ENCODE measurements at places on chromosomes 5 and 9. TPM values are rescaled to one million over a fixed set of nuclear protein-coding genes. Genes with fewer than 3 reads are reported as not detected.

DNA sequence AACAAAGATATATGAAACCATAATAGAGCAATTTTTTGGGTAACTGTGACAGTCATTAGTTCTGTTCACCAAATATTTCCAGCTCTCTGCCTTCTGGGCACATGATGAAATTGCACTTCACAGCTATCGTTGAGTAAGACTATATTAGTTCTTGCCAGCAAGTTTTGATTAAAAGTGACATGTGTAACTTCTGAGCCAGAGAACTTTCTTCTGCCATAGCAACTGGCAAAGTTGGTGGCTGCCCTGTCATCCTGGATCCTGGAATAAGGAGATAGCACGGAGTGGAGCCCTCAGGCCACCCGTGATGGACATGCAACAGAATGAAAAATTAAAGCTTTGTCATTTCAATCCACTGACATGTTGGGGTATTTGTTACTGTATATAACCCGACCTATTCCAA lies 194.4 kb upstream of the VCAN start:
- H3K27me3 ChIP-seq: no peaks in the 10 kb centered on the region
- peaks cover 2% of the 10 kb centered on the region for H3K36me3 ChIP-seq
- H3K4me1 ChIP-seq: no peaks in the 10 kb centered on the region
- DNase-seq: no peak
- no peak overlapping the region for H3K27ac ChIP-seq

- DNase-seq: no peak
- H3K4me3 ChIP-seq: no peak overlapping the region
- no peaks in the 10 kb centered on the region for H3K36me3 ChIP-seq
- peaks cover 43% of the 10 kb centered on the region for H3K27me3 ChIP-seq
- H3K27ac ChIP-seq: no peak overlapping the region
Observed at GRCh38 chr9:130260816-130261765, 4.5 kb upstream of the HMCN2 start.

DNA sequence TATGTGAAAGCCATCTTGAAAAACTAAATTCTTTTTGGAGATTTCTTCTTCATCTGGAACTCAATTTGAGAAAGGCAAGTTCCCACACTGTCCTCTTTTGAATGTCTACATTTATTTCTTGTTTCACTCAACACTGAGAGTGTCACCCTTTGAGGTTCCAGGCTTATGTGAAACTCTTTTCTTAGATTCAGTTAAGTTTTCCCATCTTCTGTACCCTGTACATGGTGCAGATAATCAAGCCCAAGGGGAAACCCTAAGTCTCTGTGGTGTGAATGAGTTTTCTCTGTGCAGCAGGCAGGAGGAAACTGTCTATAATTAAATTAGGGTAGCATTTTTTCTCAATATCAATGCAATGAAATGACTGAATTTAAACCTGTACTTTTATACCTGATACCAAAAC lies 72.3 kb upstream of the PRLR start:
- peaks cover 15% of the 10 kb centered on the region for H3K27me3 ChIP-seq
- no peaks in the 10 kb centered on the region for H3K36me3 ChIP-seq
- no peaks in the 10 kb centered on the region for H3K4me1 ChIP-seq
- no peak overlapping the region for H3K27ac ChIP-seq
- DNase-seq: no peak
- no peak overlapping the region for H3K4me3 ChIP-seq

DNA sequence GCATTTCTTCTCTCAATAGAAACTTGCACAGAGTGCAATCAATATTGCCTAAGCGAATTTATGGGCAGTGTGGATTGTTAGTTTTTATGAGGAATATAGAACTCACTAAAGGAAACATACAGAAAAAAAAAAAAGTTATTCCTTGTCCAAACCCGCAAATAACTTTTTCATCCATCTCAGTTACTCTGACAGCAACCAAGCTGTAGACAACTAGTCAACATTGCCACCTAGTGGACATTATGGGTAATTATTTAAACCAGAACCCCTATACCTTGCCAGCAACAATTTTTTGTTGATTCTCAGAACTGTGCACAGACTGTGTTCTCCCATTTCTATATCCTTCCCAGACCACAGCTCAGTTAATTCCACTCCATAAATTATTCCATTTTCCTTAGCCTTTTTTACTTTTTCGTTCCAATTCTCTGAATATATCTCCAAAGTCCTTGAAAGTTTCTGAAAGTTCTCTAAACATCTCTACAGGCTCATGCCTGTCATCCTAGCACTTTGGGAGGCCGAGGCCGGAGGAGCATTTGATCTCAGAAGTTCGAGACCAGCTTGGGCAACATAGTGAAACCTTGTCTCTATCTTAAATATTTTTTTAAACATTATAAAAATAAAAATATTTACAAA lies 2.6 kb upstream of the AFAP1L1 start:
- H3K4me3 ChIP-seq: no peak overlapping the region
- no peaks in the 10 kb centered on the region for H3K36me3 ChIP-seq
- H3K27me3 ChIP-seq: peaks cover 20% of the 10 kb centered on the region
- H3K27ac ChIP-seq: no peak overlapping the region
- peaks cover 16% of the 10 kb centered on the region for H3K4me1 ChIP-seq

The NUTM2F gene
- total RNA-seq: not detected

GRCh38 chr9:14799030-14799429 lies 76.5 kb upstream of the CER1 start:
- peaks cover 2% of the 10 kb centered on the region for H3K27me3 ChIP-seq
- no peaks in the 10 kb centered on the region for H3K4me1 ChIP-seq
- no peak for DNase-seq
- H3K27ac ChIP-seq: no peak overlapping the region

DNA sequence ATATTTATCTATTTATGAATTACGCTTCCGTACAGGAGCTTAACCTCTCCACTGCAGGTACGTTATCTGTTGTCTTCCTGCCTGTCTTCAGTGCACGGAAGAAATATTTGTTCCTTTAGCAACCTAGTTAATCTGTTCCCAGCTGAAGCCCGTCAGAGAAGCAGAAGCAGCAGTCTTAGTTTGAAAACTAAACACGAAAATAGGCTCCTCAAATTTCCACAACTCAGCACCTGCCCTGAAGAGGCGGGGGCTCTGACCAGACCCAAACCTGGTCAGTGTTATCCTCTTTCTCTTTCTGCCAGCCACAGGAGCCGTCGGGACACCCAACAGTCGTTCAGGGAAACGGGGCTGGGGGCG lies 462 bp downstream of the NUDCD2 start:
- peaks cover 38% of the 10 kb centered on the region for H3K36me3 ChIP-seq
- peak overlapping the region; percentile 94 for H3K4me3 ChIP-seq

DNA sequence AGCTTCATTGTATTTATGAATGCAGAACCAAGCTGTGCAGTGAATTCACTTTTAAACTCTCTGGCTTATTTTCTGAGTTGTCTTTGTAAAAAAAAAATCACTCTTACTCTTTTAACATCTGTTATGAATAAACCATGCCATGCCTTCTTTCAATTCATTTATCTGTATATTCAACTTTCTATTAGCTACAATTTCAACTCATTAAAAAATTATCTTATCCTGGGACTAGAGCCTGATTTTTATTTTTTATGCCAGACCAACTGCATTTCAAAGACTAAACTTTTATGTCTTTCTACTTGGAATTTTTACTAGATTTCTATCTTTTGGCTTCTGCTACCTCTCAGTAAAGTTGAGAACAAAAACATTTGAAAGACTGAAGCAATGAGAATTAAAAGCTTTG lies 342.7 kb downstream of the DEPDC1B start:
- no peak overlapping the region for H3K4me3 ChIP-seq
- no peaks in the 10 kb centered on the region for H3K27me3 ChIP-seq
- H3K4me1 ChIP-seq: no peaks in the 10 kb centered on the region
- no peak for DNase-seq
- no peaks in the 10 kb centered on the region for H3K36me3 ChIP-seq

GRCh38 chr9:83153030-83153429 lies 90.1 kb upstream of the RASEF start:
- H3K4me3 ChIP-seq: no peak overlapping the region
- H3K27me3 ChIP-seq: peaks cover 2% of the 10 kb centered on the region
- H3K36me3 ChIP-seq: no peaks in the 10 kb centered on the region
- H3K27ac ChIP-seq: no peak overlapping the region
- no peaks in the 10 kb centered on the region for H3K4me1 ChIP-seq

Measured in activated naive CD4-positive, alpha-beta T cell treated with anti-CD3 and anti-CD28 coated beads for 36 hours (primary cell).